ENCODE measurements at places on chromosomes 4 and X.

DNA sequence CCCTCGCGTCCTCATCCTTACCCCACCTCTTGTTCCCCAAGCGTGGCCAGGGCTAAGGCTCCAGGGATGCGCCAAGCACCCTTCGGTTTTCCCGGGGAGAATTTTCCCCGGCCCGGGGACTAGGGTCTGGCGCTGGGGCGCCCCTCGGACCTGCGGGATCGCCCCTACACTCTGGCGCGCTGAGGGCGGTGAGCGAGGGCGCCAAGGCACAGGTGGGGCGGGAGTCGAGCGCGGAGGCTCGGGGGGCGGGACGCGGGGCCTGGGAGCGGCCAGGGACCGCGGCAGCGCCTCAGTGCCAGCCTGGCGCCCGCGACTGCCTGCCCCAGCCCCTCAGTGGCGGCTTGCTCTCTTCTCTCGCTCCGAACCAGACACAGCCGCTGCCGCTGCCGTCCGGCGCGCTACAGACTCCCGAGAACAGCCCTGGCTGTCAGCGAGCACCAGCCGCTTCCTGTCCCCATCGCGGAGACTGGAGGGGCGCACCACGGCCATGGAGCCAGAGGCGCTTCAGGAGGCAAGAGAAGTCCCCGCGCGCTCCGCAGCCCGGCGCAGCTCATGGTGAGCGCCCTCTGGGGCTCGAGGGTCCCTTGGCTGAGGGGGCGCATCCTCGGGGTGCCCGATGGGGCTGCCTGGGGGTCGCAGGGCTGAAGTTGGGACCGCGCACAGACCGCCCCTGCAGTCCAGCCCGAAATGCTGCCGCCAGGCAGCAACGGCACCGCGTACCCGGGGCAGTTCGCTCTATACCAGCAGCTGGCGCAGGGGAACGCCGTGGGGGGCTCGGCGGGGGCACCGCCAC lies at the start of gene DRD5:
Gene DRD5 (plus strand): TSS at position 292 of the 793 bp plus-strand sequence. CDS start 396 bp downstream, at position 688.
- no peak for DNase-seq
- no peaks in the 10 kb centered on the region for H3K36me3 ChIP-seq
- no peak within 1 kb of the TSS for H3K27ac ChIP-seq

- no peaks in the 10 kb centered on the region for H3K27me3 ChIP-seq
- peaks cover 4% of the 10 kb centered on the region for H3K4me1 ChIP-seq
- H3K27ac ChIP-seq: no peak overlapping the region
- H3K4me3 ChIP-seq: no peak overlapping the region
- DNase-seq: no peak
Observed at GRCh38 chr4:76697129-76697803, 200.7 kb downstream of the SOWAHB start.

GRCh38 chr4:139208404-139208945 lies 31.5 kb upstream of the ELF2 start:
- peak overlapping the region; percentile 59 for H3K27ac ChIP-seq
- no peaks in the 10 kb centered on the region for H3K4me1 ChIP-seq
- H3K27me3 ChIP-seq: no peaks in the 10 kb centered on the region
- no peak for DNase-seq
- H3K4me3 ChIP-seq: no peak overlapping the region
- H3K36me3 ChIP-seq: no peaks in the 10 kb centered on the region

- no peak for DNase-seq
- no peak overlapping the region for H3K4me3 ChIP-seq
- no peaks in the 10 kb centered on the region for H3K36me3 ChIP-seq
Observed at GRCh38 chr4:53863736-53864365, 200.6 kb downstream of the CHIC2 start.

GRCh38 chr4:144903953-144904711 lies 193.9 kb downstream of the ANAPC10 start:
- no peaks in the 10 kb centered on the region for H3K27me3 ChIP-seq
- H3K36me3 ChIP-seq: no peaks in the 10 kb centered on the region
- H3K4me1 ChIP-seq: no peaks in the 10 kb centered on the region
- H3K4me3 ChIP-seq: no peak overlapping the region

All from esophagus squamous epithelium (tissue), 5 donors.